ENCODE measurements at places on chromosomes 5 and 9.

- no peak for DNase-seq
These were observed 15.9 kb upstream of the RPL26L1 start for GRCh38 chr5:172943283-172943841.

DNA sequence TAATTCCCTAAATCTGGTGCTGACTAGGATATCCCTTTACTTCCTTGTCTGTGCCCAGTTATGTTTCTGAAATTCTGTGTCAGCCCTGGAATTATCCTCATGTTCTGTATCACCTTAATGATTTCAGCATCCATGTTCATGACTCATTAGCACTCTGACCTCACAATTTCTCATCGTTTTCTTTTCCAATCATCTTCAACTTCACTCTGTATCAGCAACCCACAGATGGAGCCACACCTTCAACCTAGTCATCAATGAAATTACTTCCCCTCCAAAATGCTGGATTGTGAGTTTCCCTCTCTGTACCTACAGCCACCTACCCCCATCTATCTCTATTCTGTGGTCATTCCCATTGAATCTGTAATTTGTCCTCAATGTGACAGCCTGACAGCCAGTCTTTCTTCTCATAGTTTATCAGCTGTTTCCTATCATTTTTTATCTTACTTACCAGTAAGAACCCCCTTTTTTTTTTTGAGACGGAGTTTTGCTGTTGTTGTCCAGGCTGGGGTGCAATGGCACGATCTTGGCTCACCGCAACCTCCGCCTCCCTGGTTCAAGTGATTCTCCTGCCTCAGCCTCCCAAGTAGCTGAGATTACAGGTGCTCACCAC, 3.1 kb upstream of the IL6ST start:
- no peak for DNase-seq

DNA sequence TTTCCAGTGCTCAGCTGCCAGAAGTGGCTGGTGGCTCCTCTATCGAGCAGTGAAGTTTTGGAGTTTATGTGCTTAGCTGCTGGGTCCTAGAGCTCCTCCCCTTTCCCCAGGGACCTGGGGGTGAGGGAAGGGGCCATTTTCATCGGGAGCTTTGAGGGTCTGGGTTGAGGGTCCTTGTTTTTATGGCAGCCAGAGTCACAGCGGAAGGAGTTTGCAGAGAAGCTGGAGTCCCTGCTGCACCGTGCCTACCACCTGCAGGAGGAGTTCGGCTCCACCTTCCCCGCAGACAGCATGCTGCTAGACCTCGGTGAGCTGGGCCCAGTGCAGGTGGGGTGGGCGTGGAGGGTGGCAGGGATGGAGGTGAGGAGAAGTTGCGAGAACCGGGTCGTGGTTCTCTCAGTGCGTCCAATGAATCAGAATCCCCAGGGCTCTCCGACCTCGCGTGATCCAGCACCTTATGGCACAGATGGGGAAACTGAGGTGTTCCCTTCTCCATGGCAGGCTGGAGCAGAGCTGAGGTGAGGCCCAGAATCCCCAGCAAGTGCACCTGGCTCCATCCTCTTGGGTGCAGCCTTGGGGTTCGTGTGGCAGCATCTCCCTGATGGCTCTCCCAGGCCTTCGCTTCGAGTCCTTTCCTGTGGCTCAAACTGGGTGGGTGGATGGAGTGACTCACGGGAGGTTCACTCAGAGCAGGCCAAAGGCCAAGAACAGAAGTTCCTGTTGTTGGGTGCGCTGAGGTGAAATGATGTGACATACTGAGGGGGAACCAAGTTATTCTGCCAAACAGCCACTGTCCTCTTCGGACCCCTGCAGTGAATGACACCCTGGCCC, 21.7 kb upstream of the DOLPP1 start:
- DNase-seq: no peak

- DNase-seq: no peak
These were observed 29.3 kb upstream of the CPEB4 start for GRCh38 chr5:173858670-173859407.

- DNase-seq: no peak
These were observed 444.7 kb downstream of the PLK2 start for GRCh38 chr5:58015175-58015574.

- DNase-seq: no peak
These were observed 1929.5 kb upstream of the CDH9 start for GRCh38 chr5:28967848-28968247.

DNA sequence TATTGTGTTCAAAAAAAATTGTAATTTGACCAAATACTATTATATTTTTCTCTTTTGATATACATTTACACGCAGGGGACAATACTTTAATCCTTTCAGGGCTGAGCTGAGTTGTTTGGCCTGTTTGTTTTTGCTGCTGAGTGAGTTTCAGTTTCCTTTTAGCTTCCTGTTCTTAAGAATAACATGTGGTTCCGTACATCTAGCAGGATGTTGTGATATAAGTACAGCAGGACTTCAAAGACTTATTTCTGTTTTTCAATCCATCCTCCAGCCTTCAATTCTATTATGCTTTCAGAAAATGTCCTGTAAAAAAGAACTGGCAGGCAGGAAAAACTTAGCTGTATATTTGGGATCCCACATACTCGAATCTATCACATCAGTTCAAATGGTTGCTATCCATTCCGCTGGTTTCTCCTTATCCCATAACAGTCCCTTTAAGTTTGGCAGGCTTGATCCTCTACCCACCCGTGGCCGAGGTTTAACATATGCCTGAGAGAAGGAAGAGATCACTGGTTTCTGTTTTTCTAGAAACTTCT, 1037.3 kb upstream of the ACO1 start:
- no peak for DNase-seq

GRCh38 chr5:84885485-84886258, 501.0 kb upstream of the EDIL3 start:
- DNase-seq: no peak

DNA sequence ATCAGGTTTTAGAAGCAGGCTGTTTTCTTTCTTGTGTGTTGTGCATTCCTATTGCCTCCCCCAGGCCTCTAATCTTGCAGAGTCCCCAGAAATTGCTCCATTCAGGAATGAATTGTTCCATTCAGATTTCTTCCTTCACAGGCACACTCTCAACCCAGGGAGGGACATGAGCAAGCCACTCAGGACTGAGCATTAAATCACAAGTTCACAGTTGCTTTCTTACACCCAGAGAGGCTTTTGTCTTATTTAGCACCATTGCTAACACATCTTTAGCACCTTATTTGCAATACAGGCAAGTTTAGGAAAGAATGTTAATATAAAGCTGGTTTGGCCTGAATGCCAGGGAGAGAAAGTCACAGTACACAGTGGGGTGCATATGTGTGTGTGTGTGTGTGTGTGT, 221.4 kb downstream of the RAB3C start:
- DNase-seq: no peak

DNA sequence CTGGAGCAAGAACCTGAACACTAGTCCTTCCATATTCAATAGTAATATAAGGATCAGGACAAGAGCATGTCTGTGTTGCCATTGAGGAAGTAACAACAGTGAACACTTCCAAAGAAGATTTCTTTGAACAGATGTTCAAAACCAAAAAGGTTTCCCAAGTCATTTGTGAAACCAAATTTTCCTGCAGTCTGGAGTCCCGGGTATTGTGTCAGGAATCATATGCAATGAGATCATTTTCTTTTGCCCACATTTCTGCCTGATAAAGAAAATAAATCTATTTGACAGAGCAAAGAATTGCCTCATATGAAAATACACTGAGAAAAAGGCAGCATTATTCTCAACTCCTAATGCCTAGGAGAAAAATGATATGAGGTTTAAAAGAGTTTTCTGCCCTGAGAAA, 151.7 kb downstream of the SNX18 start:
- DNase-seq: no peak

DNA sequence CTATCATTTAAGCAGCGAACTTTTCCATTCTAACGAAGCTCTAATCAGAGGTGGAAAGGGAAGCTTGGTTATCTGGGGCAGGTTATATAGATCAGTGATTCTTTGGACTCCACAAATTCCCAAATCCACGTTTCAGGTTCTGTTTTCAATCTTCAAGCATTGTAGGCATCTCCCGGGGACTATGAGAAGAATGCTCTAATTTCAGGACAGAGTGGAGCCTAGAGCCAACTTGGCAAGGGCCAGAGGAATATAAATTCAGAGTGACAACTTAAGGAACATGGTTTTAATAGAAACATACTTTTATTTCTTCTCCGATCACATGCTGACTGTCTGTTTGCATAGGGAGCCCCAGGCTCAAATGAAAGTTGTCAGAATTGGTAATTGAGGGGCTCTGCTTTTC, 514.0 kb upstream of the KLF4 start:
- DNase-seq: no peak

DNA sequence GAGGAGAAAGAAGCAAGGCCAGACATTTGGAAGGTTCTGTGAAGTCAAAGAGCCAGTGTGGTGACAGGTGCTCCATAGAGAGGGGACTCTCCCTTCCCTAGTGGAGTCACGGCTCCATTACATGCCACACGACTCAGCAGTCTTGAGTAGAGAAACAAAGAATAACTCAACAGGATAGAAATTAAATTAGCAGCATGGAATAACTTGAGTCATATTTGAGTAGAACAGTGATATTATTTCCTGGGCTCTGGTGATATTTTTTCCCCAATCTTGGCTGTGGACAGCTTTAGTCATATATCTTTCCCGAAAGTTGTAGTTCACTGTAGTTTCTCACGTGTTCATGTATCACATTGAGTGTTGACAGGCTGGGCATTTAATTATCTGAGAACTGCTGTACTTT, 149.7 kb upstream of the EFNA5 start:
- DNase-seq: no peak

- DNase-seq: no peak
These were observed 263.0 kb downstream of the PDZD2 start for GRCh38 chr5:31901807-31902530.

GRCh38 chr5:169591636-169592035, 8.1 kb downstream of the SPDL1 start:
- DNase-seq: no peak

- DNase-seq: no peak
These were observed 127.2 kb upstream of the ASTN2 start for GRCh38 chr9:117542021-117542420.

DNA sequence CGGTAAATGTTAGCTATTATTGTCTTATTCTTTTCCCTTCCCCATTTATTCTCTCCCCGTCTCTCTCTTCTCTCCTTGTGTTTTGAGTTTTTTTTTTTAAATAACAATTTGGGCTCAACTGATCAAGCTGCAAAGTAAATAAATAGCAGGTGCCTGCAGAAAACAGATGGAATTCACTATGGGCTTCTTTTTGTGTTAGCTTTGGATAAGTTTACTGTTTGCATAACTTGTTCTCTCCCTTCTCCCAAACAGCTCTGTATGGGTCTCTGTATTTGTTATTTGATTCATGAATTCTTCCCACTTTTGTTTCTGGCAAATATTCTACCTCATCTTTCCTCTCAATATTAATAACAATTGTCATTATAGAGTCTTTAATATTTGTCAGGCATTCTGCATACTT, 111.8 kb upstream of the ASTN2 start:
- DNase-seq: no peak

GRCh38 chr5:107915176-107915812, 244.6 kb upstream of the EFNA5 start:
- DNase-seq: no peak

- DNase-seq: no peak
These were observed 331.2 kb downstream of the NR2F1-AS1 start for GRCh38 chr5:93249651-93250289.

- no peak for DNase-seq
These were observed 122.5 kb downstream of the RFK start for GRCh38 chr9:76271755-76272154.

- no peak for DNase-seq
These were observed 971 bp downstream of the TMEM267 start for GRCh38 chr5:43482490-43483297.

GRCh38 chr5:51582871-51583394, 199.7 kb downstream of the ISL1 start:
- DNase-seq: no peak

DNA sequence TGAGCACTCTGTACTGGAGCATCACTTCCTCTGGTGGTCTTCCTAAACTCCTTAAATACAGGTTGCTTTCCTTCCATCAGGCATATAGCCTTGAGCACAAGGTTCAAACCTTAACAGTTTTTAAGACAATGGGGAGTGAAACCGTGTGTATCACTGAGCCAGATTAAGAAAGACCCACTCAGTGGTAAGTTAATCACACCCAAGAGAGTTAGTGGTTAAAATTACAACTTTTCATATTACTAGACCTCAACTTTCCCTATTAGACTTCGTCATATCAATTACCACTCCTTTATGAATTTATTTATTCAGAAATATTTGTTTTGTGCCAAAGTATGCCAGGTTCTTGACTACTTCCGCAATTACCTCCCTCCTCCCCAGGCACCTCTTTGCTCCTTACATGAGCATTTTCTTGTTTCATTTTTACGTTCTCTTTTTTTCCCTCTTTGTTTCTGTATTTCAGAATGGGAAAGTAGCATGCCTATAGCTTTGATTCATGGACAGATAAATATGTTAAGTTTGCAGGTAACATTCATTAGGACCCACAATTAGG, 351.0 kb downstream of the KIAA0825 start:
- no peak for DNase-seq

DNA sequence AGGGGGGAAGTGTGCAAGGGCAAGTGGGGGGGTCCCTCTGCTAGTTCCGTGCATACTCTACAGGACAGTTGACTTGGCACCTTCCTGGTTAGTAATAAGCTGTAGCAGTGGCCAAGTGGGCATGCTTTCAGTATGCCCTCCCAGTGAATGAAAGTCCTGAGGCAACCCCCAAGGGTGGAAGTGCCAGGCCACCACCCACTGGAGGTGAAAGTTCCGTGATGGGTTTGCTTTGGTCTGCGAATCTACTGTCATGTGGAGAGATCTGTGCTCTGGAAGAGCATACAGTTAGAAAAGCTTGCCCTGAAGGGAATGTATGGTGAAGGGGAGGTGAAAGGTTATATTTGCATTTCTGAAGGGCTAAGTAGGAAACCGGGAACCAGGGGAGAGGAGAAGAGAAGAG, 10.3 kb downstream of the FXN start:
- no peak for DNase-seq

DNA sequence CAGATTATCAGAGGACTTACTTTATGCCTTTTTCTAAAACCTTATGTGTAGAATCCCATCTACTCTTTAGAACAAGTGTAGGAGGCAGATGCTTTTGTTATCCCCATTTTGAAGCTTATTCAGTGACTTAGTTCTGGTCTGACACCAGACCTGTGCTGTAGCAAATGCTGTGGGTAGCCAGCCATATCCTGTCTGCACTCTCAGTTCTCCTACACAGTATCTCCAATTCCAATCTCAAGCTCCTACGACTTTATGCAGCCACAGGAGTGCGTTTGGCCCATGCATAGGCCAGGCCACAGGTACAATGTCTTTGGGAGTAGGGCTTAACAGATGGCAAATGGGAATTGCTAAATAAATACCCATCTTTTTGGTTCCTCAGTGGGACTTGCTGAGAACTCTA, 292.6 kb downstream of the MCTP1 start:
- DNase-seq: no peak

- DNase-seq: peak; percentile 40
These were observed 317.0 kb upstream of the ADCY2 start for GRCh38 chr5:7078901-7079300.

DNA sequence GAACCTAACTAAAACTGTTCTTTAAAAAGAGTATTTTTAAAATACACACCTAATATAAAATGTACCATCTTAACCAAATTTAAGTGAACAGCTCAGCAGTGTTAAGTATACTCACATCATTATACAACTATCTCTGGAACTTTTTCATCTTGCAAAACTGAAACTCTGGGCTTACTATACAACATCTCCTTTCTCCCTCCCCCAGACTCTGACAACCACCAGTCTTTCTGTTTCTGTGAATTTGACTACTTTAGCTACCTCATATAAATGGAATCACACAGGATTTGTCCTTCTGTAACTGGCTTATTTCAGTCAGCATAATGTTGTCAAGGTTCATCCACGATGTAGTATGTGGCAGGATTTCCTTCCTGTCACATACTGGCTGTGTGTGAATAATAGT, 93.5 kb downstream of the FOXD1 start:
- no peak for DNase-seq

- no peak for DNase-seq
These were observed 182.2 kb downstream of the TMC1 start for GRCh38 chr9:72703574-72703973.

Data from NCI-H1930 (cell line).